ENCODE measurements at places on chromosomes 16 and 17.

DNA sequence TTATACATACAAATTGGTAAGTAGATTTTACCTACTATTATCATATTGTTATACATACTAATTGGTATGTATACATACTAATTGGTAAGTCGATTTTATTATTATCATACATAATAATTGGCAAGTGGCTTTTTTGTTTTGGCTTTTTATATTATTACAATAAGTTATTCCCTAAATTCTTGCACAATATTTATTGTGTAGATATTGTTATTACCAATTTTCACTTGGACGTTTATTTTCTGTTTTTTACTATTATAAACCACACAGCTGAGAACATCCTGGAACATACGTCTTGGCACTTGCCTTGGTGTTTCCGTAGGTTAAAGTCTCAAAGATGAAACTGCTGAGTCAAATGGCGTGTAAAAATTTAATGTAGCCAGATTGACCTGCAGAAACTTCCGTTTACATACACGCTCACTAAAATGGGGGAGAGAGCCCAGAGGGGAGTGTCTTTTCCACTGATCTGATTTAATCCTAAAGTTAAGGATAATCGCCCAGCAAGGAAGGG, 18.9 kb downstream of the GNGT2 start:
- no peak for DNase-seq

DNA sequence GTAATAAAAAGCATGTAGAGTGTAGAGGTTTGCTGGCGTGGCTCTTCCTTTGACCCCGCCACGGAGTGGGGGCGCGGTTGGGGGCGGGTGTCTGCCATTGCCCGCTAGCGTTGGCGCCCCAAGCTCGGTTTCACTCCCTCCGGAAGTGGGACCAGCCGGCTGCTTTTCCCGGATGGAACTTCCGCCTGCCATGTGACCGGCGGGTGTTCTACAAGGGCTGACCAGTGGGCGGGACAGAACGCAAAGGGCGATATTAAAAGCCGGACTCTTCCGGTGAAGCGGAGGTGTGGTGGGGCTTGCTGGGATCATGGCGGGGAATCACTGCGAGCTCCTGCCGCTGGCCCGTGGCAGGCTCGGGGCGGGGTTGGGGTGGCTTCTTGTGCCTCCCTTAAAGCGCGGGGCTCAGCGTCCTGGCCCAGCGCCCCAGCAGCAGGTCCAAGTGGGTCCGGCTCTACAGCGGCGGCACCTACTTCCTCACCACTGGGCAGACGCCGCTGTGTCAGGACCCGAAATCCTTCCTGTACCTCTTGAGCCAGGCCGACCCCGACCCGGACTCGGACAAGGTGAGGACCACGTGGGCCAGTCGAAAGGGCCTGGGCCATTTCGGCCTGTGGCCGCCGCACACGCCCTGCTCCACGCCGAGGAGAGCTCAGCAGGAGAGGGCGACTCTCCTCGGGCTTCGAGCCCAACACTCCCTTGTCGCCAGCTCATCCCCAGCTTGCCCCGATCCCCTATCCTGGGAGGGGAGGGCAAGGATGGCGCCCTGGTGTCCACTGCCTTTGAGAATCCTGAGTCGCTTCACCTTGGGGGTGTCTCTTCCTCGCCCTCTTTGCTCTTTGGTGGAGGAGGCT, 65.6 kb downstream of the PDPK1 start:
- peak; percentile 83 for DNase-seq

DNA sequence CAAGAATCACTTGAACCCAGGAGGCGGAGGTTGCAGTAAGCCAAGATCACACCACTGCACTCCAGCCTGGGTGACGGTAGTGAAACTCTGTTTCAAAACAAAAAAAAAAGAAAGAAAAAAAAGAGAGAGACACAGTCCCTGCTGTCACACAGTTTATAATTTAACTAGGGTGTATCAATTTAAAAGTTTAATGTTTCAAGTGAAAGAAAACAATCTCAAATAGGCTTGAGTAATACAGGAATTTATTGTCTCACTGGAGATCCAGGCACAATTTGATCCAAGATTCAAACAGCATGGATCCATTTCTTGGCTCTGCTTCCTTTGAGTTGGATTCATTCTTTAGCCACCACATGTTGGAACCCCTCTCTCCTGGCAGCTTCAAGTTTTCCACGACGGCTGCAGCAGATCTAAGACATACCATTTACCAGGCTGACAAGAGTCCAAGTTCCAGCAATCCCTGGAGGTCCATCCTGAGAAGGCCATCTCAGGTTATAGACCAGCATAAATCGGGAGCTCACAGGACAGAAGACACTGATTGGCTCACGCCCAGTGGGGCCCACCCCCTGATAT, 97.5 kb downstream of the YPEL2 start:
- DNase-seq = no peak

- no peak for DNase-seq
Observed at GRCh38 chr17:79970576-79971068, 65.0 kb downstream of the TBC1D16 start.

DNA sequence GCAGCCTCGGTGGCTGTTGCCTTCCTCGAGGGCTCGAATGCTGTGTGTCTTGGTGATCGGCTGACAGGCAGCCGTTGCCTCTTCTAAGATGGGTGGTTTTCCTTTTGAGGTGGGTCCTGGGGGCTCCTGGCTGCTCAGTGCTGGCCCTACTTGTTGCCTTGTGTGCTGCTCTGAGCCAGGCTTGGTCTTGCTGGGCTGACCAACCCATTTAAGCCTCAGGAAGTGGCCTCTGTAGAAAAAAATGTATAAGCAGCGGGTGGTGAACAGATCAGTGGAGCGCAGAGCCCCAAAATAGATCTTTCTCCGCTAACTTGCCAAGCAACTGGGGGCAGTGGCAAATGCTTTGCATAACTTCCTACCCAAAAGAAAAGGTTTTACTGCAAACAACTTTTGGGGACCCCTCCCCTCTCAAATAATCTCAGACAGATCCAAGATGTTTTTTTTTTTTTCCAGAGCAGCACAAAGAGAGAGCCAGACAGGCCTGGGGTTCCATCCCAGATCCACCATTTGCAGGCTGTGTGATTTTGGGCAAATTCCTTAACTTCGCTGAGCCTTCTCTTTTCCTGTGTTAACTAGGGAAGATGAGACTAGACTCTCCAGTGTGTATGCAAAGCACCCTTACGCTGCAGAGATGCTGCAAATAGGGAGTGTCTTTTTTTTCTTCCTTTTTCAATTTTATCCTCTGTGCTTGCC, 42.5 kb downstream of the PLCG2 start:
- no peak for DNase-seq

- no peak for DNase-seq
Observed at GRCh38 chr17:32161506-32162365, 19.4 kb downstream of the RHOT1 start.

DNA sequence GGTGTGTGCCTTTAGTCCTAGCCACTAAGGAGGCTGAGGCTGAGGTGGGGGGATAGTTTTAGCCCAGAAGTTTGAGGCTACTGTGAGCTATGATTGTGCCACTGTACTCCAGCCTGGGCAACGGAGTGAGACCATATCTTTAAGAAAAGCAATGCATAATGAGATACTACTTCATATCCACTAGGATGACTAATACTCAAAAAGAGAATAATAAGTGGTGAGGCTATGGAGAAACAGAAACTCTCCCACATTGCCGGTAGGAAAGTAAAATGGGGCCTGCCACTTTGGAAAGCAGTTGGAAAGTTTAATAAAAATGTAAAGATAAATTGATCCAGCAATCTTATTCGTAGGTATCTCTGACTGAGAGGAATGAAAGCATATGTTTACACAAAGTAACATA, 4.6 kb upstream of the NPIPB2 start:
- no peak for DNase-seq

DNA sequence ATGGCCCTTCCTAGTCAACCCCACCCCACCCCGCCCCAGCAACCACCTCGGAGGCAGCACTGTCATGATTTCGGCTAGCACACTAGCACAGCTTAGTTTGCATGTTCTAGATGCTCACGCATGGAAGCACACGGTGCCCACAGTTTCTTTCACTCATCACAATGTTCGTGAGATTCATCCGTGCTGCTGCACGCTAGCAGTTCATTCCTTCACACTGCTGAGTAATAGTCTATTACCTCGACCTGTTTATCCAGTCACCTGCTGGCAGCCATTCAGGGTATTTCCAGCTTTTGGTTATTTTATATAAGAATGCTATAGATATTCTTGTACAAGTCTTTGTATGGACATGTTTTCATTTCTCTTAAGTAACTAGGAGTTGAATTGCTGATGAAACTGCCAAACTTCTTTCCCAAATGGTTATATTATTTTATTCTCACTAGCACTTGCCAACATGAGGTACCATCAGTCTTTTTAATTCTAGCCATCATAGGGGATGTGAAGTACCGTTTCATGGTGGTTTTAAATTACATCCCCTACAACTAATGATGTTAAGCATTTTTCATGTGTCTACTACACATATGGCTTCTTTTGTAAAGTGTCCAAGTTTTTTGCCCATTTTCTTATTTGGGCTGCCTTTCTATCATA, 75.7 kb downstream of the CYTH1 start:
- DNase-seq = no peak

GRCh38 chr17:60168654-60169053, 18.9 kb downstream of the CA4 start:
- DNase-seq = no peak

DNA sequence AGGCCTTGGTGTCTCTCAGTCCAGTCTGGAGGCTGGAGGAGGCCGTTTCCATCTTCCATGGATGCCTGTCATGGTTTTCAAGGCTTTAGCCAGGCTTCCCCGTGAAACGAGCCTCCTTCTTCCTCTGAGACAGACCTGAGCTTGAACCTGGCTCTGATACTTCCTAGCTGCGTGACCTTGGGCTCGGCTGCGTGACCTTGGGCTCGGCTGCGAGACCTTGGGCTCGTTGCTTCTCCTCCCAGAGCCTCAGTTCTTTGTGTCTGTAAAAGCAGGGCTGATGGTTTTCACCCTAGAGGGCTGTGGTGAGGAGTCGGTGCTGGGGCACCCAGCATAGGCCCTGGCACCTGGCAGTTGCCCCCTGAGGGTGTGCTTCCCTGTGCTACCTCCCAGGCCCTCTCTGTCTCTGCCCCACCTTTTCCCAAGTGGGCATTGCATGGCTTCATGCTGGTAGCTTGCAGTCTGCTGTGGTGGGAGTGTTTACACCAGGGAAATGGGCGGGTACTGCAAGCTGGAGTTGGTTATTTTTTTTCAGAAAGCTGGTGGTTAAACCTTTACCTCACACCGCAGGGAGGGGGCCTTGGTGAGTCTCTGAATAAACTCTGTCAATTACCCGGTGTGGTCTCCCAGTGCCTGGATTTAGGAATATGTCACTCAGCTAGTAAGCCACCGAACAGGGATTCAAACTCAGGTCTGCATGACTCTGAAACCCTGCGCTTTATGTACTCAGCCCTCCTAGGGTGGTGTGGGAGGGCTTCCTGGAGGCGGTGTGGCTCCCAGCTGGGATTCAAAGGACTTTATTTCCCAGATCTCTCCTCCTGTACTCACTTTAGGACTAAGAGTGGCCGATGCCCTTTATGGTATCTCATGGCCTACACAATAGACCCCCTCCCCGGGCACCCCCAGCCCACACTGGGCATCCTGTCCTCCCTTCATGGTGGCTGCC, 129.0 kb upstream of the CIBAR2 start:
- DNase-seq = no peak

DNA sequence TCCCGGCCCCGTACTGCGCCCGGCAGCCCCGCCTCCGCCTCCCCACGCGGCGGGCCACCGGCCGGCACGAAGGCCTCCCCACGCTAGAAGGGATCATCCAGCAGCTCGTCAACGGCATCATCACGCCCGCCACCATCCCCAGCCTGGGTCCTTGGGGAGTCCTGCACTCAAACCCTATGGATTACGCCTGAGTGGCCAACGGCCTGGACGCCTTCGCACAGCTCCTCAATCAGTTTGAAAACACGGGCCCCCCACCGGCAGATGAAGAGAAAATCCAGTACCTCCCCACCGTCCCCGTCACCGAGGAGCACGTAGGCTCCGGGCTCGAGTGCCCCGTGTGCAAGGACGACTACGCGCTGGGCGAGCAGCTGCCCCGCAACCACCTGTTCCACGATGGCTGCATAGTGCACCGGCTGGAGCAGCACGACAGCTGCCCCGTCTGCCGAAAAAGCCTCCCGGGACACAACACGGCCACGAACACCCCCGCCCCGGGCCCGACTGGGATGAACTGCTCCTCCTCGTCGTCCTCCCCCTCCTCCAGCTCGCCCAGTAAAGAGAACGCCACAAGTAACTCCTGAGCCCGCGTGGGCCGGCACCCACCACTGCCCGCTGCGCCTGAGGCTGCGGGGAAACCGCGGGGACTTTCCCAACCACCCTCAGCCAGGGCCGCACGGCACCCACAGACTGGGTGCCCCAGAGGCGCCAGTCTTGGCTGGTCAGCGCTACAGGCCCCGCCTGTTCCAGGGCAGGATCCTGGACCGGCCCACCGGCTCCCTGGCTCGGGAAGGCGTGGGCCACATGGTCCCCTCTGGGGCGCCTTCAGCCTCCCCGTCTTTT, 39.0 kb upstream of the AKAP1 start:
- no peak for DNase-seq

DNA sequence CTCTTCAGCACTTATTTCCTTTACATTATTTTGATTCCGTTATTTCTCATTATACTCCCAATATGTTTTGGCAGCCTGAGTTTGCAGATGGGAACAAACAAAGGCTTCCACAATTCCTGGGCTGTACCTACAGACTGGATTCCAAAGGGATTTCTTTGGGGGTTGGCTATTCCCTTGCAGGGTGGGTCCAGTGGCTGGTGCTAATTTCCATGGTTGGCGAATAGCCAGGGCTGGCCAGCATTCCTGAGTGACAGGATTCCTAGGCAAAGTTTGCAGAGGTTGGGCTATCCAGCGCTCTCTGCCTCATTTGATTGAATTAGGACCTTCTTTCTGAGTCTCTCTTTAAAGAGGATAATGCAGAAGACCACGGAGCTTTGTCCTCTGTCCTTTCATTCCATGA, 207.4 kb downstream of the MAF start:
- DNase-seq = no peak

- no peak for DNase-seq
Observed at GRCh38 chr17:79332011-79332554, 257.5 kb downstream of the ENGASE start.

Data from stimulated activated CD4-positive, alpha-beta T cell treated with anti-CD3 and anti-CD28 coated beads, TNF-alpha, amount 100 ng/mL, for 24 hours (primary cell).